Activated T-helper 17 cell treated with anti-CD3 and anti-CD28 coated beads, Interleukin-2, amount 50 U/mL, for 72 hours (primary cell): ENCODE measurements at places on chromosomes 13 and 19. TPM values are rescaled to one million over a fixed set of nuclear protein-coding genes. Genes with fewer than 3 reads are reported as not detected.

Gene ZNF563
- total RNA-seq, result 11.1 TPM

Gene COL4A1
- not detected for total RNA-seq

GRCh38 chr19:15669891-15670290 lies 3.0 kb upstream of the CYP4F12 start:
- ATAC-seq, result no peak

- ATAC-seq, result no peak
These were observed 42.9 kb downstream of the LRCH1 start for GRCh38 chr13:46595885-46596275.
